ENCODE measurements at places on chromosomes 2 and 18. TPM values are rescaled to one million over a fixed set of nuclear protein-coding genes. Genes with fewer than 3 reads are reported as not detected.
A peak's percentile ranks its signal among the peaks of the same experiment; 100 is the strongest.

DNA sequence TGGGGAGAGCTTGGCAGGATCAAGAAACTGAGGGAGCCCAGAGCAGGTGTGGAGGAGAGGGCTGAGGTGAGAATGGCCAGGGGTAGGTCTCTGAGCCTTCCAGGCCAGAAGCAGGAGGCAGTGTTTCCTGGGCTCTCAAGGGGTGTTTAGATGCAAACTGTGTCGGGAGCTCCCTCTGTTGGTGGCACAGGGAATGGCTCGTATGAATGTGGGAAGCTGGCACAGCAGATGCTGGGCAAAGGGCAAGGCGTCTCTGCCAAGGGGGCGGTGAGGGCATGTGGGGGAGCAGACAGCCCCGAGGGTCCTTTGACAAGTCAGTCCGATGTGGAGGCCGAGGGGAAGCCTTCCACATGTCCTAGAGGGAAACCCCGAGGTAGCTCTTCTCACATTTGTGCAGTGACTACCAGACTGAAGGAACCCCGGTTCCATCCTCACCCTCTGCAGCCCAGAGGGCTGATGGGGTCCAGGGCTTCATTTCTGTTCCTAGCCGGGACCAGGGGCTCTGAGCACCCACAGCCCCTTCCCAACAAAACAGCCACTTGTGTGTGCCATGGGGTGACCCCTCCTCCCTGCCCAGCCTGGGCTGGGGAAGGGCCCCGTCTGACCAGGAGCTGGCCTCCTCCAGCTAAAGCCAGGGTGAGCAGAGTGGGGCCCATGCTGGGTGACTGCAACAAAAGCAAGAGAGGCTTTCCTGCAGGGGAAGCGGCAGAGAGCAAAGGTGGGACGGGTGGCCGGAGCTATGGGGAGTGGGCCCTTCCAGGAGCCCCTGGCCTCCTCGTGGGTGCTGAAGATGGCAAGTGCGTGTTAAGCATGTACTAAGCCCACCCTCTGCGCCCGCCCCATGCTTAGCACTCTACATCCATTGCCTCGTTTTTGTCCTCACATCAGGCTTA is 103.4 kb downstream of the SEPTIN10 start:
- peak; percentile 78 for DNase-seq

DNA sequence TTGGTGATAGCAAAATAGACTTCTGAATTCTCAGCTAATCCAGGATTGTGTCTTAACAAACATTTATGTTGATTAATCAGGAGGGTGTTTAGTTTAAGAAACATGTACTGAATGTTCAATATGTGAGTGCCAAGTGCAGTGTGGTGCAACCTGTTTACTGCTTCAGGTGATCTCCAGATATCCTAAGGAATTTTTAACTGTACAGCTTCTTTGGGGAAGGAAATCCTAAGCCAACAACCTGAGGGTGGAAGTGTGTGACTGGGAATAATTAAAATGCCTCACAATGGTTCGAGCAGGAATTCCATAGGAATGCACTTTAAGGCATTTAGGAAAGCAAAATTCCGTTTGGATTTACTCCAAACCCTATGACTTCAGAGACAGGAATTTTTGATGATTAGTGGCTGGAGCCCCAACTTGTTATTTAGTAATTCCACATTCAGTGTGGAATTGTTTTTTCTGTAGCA is 16.4 kb downstream of the CRIM1 start:
- DNase-seq = no peak

DNA sequence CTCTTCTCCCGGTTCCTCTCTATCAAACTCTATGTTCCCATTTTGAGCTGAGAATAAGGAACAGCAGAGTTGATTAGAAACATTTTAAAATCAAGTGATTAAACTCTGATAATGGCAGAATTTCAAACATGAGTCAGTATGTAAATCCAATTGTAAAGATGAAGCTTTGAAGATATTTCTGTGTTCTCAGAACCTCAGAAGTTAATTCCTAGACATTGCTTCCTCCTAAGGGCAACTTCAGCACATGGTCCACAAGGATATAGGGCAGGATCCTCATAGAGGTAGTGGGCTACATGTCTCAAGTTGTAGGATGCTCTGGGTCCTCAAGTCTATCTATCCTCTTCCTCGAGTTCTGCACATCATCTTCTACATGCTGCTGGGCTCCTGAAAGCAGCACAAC is 46.3 kb downstream of the QPCT start:
- no peak for DNase-seq

- DNase-seq = no peak
Measured at GRCh38 chr2:24881158-24881557, 38.9 kb downstream of the ADCY3 start.

- DNase-seq = no peak
Measured at GRCh38 chr18:3540805-3541548, 91.0 kb downstream of the TGIF1 start.

DNA sequence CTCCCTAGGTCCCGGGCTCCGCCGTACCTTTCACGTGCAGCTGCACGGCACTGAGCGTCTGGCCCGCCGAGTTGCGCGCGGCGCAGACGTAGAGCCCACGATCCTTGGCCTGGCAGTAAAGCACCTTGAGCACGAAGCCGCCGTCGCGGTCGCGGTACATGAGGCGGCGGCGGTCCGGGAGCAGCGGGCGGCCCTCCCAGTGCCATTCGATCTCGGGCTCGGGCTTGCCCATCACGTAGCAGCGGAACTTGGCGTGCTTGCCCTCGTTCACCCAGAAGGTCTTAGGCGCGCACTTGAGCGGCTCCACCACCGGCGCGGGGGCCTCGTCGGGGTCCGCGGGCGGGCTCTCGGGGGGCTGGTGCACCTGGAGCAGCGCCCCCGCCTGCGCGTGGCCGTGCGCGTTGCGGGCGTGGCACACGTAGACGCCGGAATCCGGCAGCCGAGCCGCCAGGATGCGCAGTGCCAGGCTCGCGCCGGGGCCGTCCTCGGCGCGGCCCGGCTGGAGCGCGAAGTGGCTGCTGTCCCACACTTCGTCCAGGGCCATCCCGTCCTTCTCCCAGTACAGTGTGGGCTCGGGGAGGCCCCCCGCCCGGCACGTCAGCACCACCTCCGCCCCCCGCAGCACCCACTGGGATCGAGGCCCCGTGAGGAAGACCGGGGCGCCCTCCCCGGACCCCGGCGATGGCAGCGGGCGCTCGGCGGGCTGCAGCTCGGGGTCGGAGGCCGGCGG is 980 bp downstream of the OBSL1 start:
- DNase-seq = no peak

DNA sequence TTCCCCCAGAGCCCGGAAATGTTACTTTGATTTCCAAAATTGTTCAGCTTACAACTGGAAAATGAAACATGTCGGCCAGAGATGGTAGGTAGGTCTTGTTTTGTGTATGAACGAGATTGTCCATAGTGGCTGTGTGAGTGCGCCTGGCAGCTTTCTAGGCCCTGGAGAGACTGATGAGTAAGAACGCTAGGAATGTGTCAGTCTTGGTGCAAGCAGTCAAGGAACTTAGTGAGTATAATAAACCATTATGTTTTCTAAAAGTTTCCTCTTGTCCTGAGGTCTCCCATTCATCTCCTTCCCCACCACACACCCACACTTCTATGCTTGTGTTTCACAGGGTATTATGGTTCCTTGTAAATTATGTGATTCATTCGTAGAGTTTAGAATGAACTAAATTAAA is 234.2 kb downstream of the CDH2 start:
- DNase-seq = no peak

GRCh38 chr2:143128681-143129580 is at the start of gene ARHGAP15:
Gene ARHGAP15 (plus strand): TSS chr2:143129419.
- DNase-seq = no peak

DNA sequence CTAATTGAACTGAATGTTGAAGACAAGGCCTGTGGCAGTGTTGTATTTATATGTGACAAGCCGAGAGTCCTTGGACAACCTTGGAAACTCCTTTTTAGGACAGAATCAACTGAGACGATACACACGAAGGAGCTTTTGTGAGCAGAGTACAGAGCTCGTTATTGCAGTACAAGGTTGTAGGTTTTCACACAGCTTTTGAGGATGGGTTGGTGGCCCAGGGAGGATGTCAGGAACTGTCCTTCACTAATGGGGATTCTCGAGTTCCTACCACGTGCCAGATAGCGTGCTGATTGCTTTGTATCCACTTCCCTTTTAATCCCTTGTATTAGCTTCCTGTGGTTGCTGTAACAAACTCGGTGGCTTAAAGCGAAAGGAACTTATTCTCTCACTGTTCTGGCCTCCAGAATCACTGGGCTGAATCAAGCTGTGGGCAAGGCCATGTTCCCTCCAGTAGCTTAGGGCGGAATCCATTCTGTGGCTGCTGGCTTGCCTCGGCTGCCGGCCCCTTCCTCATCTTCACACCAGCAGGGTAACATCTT is 20.2 kb downstream of the INPP4A start:
- no peak for DNase-seq

GRCh38 chr2:79612999-79613398 is 100.1 kb downstream of the CTNNA2 start:
- DNase-seq = peak; percentile 14

DNA sequence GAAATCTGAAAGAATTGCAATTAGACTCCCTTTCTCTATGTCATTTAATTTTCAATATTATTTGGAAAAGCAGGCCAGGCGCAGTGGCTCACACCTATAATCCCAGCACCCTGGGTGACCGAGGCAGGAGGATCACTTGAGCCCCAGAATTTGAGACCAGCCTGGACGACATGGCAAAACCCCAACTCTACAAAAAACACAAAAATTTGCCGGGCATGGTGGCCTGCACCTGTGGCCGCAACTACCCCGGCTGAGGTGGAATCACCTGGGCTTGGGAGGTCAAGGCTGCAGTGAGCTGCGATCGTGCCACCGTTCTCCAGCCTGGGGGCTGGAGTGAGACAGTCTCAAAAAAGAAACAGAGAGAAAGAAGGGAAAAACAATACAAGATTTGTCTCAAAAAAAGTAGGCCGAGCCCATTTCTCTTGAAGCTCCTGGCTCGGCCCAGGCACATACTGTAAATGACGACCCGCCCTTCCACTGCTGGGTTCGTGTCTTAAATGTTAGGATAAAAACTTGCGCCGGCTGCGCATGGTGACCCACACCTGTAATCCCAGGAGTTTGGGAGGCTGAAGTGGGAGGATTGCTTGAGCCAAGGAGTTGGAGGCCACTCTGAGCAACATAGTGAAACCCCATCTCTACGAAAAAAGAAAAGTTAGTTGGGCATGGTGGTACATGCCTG is 31.1 kb upstream of the GPC1 start:
- no peak for DNase-seq

GRCh38 chr2:207409517-207409916 is 120.2 kb upstream of the CREB1 start:
- DNase-seq = no peak

DNA sequence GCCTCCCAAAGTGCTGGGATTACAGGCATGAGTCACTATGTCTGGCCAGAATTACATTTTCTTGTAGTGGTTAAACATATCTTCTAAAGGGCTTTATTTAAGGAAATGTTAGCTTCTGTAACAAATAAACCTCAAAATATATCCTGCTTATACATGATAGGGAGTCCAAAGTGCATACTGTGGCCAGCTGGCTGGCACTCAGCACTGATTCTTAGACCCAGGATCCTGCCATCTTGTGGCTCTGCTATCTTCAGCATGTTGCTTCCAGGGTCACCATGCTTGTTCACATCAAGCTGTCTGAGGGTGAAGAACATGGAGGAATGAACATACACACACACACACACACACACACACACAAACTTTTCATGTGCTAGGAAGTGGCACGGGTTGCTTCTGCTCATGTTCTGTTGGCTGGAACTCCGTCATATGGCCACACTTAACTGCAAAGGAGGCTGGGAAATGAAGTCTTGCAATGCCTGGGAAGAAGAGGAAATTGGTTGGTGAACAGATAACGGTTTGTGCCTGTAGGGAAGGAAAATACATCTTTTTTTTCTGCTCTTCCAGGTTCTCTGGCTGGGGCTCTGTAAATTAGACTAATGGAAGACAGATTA is 40.0 kb downstream of the NPPC start:
- no peak for DNase-seq

- no peak for DNase-seq
Measured at GRCh38 chr2:151091583-151091982, 170.1 kb downstream of the RBM43 start.

DNA sequence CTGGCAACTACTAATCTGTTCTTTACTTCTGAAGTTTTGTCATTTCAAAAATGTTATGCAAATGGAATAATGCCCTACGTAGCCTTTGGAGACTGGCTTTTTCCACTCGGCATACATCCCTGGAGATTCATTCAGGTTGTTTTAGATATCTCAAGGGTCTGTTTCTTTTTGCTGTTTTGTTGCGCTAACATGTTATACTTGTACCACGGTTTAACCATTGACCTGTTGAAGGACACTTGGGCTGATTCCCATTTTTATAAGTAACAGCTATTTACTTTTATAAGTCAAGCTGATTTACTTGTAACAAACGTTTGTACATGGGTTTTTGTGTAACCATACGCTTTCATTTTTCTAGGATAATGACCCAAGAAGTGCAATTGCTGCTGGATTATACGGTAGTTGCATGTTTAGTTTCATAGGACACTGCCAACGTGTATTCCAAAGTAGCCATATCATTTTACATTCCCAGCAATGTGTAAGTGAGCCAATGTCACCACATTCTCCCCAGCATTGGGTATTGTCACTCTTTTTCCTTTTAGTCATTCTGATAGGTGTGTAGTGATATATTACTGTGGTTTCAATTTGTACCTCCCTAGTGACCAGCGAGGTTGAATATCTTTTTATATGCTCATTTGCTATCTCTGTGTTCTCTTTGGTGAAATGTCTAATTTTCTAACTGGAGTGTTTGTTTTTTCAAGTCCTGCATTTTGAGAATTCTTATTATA is 36.5 kb upstream of the STAT4 start:
- DNase-seq = no peak

Gene IHH
- total RNA-seq = not detected

Gene TUBA4A
- total RNA-seq = 32.9 TPM

Gene NOP58
- 145 TPM for total RNA-seq

Gene SPC25
- 10.8 TPM for total RNA-seq

Gene TRPM8
- not detected for total RNA-seq

Gene RPRM
- 0.10 TPM for total RNA-seq
